Stimulated activated CD8-positive, alpha-beta memory T cell treated with anti-CD3 and anti-CD28 coated beads, Interleukin-7, amount 100 ng/mL, for 48 hours (primary cell): ENCODE measurements at places on chromosomes 16 and 17.

DNA sequence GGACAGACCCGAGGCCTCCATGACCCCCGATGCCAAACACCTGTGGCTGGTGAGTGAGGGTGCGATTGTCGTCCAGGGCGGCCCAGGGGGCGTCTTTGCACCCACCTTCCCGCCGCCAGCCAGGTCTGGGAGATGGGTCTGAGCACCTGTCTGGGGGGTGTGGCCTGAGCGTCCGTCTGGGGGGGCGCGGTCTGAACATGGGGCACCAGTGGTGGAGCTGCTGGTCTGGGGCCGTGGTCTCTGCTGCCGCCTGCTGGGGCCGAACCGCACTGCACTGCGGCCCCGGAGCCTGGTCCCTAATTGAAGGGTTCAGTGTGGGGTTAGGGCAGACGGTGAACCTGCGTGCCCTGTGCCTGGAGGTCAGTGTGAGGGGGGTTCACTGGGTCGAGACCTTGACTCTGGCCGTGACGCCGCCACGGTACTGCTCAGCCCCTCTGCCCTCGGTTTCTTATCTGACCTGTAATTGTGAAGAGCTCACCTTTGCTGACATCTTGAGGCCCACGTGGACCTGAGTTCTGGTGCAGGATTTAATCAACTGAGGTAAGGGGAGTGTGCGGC is 12.6 kb upstream of the TCF25 start:
- peak; percentile 51 for DNase-seq

DNA sequence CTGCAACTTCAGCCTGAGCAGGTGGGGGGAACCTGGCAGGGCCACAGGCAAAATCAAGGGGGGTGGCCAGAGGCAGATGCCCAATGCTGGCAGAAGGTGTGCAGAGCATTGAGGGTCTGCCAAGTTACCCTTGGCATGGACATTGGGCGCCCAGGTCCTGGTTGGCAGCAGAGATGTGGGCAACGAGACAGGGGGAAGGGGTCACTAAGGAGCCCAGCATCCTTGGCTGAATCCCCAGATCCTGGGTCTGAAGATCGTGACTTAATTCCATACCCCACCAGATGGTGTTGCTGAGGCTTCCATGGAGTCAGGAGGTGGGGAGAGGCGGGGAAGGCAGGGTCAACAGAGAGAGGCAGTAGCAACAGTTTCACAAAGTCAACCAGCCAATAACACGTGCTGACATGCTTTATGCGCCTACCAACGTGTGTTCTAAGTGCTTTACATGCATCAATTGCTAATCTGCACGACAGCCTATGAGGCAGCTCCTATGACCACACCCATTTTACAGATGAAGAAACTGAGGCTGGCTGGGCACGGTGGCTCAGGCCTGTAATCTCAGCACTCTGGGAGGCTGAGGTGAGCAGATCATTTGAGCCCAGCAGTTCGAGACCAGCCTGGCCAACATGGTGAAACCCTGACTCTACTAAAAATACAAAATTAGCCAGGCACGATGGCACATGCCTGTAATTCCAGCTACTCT is 83.3 kb downstream of the GSG1L start:
- DNase-seq: no peak

DNA sequence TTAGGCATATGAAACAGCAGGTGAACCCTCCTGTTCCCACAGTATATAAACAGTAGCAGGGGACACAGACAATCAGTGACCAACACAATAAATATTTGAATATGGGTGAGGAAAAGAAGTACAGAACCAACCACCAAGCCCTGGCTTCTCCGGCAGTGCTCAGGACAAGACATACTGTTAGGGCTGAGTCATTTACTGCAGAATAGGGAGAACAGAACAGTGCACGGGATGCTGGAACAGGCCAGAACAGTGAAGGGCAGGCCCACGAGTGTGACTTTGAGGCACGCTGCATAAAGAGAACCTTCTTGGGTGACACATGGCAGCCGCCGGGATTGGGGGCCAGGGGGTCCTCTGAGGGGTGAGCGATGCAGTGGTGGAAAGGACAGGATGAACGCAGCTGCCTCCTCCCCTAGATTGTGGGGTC is 160.4 kb downstream of the CMIP start:
- DNase-seq: no peak

- no peak for DNase-seq
These were observed 54.8 kb upstream of the SEC14L1 start for GRCh38 chr17:77085926-77086432.

GRCh38 chr17:40568074-40568836 is 3.0 kb upstream of the CCR7 start:
- DNase-seq: no peak

DNA sequence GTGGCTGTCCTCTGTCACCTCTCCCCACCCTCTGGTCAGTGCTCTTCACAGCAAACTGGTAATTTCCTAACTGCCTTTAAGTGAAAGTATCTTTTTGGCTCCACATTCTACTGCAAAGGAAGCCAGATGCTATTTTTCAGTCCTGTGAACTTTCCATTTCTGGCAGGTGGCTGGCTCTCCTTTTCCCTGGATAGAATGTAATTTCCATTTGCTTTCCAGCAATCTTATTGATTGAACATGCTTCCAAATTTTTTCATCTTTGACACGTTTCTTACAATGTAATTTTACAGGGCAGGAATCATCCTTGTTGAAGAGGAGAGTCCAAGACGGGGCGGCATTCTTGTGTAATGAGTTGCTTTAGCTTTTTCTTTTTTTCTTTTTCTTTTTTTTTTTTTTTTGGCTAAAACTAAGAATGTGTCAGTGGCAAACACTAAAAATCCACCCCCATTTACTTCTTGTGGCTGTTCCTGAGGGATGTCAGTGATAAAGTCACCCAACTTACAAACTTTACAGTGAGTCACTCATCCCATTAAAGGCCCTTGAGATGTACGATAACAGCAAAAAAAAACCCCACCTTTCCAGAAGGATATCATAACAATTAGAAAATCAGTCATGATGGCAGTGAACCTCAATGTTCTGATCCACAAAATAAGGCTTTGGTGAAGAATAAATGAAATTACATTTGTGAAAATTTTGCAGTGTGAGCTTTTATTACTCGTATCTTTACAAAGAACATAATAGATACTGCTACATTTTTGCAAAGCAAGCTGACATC is 29.4 kb upstream of the PRKCA start:
- no peak for DNase-seq

GRCh38 chr16:85153656-85154091 is 41.4 kb upstream of the CIBAR2 start:
- no peak for DNase-seq

DNA sequence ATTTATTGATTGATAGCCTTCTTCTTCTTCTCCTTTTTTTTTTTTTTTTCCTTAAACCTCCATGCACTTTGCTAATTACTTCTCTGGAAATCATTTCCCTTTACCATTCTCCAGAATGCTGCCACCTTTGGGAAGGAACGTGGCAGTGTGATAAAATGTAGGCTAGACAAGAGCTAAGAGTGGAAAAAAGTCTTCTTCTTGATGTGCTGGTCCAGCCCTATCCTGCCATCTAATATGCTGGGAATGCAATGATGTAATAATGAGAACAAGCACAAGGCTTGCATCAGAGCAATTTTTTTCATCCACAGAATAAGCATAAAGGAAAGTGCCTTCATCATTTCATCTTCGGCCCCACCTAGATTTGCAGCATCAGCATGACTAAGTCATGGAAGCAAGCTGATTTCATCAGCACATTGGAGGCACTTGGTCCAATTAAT is 128.7 kb upstream of the ZFHX3 start:
- no peak for DNase-seq

GRCh38 chr17:61251939-61252865 is 147.4 kb upstream of the TBX2 start:
- DNase-seq: no peak
